ENCODE measurements at places on chromosomes 5 and 9.

DNA sequence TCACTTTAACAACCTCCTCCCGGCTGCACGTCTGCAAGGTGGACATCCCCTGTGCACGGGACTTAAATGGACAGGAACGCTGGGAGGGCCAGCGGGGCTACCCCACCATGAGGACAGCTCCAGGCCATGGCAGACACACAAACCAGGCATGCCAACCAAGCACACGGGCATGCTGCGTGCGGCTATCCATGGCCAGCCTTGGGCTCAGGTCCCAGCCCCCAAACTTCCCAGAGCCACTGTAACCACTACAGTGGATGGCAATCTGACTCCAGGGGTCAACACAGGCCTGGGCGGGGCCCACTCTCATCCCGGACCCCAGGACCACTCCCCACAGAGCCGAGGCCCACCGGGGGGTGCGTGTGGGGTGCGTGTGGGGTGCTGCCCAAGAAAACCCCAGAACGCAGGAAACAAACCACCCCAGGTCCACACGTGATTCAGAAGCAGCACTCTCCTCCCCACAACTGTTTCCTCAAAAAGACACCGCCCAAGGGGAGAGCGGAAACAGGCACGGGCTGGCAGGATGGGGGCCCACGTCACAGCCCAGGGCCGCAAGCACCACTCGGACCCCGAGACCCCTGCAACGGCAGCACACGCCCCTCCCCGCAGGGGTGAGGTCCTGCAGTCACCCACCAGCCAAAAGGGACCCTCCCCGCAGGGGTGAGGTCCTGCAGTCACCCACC lies 7.4 kb downstream of the SLC12A7 start:
- no peak for DNase-seq

- DNase-seq: no peak
Observed at GRCh38 chr5:997001-997474, 11.6 kb upstream of the NKD2 start.

DNA sequence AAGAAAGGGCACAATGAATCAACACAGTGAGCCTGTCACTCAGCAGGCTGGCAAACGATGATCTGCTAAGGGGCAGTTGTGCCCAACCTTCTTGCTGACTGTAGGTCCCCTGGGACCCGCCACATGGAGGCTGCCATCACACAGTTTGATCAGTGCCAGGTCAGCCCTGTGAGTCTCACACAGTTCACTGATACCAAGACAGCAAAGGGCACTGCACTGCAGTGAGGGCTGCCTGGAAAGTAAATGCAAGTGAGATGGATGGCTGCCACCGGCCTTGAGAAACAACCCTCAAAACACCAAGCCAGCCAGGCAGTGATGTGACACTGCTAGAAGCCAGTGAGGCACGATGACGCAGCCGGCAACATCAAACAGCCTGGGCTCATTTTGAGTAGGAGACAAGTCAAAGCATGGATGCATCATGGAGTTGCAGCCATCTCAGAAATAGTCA lies 30.3 kb downstream of the FOXD1 start:
- DNase-seq: no peak

DNA sequence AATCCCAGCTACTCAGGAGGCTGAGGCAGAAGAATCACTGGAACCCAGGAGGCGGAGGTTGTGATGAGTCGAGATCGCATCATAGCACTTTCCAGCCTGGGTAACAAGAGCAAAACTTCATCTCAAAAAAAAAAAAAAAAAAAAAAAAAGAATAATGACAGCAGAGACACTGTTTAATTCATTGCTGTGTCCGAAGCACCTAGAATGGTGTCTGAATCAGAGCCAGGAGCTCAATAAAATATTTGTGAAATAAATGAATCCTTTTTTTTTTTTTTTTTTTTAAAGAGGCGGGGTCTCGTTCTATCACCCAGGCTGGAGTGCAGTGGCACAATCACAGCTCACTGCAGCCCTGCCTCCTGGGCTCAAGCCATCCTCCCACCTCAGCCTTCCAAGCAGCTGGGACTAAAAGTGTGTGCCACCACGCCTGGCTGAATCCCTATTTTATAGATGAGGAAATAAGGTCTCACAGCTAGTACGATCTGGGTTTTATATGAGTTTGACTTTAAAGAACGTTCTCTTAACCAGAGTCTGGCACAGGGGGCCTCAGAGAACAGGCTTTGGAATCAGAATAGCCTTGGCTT lies 47.8 kb downstream of the THOC3 start:
- no peak for DNase-seq

GRCh38 chr9:101201630-101202029 lies 173.1 kb downstream of the PLPPR1 start:
- DNase-seq: no peak

GRCh38 chr5:154627698-154628678 lies 127.2 kb upstream of the LARP1 start:
- DNase-seq: no peak

- no peak for DNase-seq
Observed at GRCh38 chr9:34990908-34991606, 1.5 kb downstream of the DNAJB5 start.

- no peak for DNase-seq
Observed at GRCh38 chr5:95447961-95448360, 56.8 kb downstream of the FAM81B start.

DNA sequence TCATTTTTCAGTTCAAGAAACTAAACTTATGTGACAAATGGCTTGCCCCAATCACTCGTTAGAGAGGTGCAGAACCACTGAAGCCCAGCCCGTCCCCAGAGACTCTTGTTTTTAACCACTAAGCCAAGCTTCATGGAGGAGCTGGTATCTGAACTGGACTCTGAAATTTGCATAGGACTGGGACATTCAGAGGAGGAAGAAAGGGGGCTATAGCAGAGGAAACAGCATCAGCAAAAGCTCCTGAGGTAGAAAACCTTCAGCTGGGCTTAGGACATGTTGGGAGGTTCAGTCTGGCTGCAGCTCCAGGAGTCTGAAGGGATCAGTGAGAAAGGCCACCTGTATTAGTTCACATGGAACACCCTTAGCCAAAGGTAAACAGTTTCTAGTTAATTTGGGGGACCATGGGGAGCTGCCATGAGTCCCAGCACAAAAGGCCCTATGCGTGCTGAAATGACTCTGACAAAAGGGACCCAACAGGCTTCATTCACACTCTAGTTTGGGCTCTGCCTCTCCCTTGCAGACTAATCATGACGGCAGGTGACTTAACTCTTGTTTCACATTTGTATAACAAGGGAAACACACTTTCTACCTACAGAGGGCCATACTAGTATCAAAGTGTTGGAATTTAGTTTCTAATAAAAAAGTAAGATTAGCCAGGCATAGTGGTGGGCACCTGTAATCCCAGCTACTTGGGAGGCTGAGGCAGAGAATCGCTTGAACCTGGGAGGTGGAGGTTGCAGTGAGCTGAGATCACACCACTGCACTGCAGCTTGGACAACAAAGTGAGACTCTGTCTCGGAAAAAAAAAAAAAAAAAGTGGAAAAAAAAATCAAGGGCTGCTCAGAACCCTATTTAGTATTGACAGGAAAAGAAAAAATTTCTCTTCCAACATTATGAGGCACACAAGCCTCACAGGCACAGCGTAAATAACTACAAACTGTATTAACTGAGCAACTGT lies 10.2 kb downstream of the FBXO10 start:
- no peak for DNase-seq

GRCh38 chr9:103574056-103574455 lies 520.1 kb upstream of the SMC2 start:
- DNase-seq: no peak

DNA sequence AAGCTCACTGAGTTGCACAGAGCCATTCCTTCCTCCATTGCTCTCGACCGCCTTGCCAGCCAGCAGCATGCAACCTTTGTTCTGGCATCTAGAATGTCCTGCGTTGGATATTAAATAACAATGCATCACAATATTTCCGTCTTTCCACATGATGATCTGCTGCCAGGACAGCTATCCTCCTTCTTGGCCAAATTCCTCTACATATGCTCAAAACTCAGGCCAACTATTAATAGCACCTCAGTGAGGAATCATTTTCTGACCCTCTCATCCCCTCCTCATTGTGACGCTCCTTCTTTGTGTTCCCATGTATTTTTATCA lies 128.6 kb downstream of the MYO10 start:
- DNase-seq: no peak

- no peak for DNase-seq
Observed at GRCh38 chr9:136312436-136312835, 8.5 kb upstream of the CCDC187 start.

- DNase-seq: peak; percentile 59
Observed at GRCh38 chr5:90529939-90530677, 724 bp upstream of the LYSMD3 start.

DNA sequence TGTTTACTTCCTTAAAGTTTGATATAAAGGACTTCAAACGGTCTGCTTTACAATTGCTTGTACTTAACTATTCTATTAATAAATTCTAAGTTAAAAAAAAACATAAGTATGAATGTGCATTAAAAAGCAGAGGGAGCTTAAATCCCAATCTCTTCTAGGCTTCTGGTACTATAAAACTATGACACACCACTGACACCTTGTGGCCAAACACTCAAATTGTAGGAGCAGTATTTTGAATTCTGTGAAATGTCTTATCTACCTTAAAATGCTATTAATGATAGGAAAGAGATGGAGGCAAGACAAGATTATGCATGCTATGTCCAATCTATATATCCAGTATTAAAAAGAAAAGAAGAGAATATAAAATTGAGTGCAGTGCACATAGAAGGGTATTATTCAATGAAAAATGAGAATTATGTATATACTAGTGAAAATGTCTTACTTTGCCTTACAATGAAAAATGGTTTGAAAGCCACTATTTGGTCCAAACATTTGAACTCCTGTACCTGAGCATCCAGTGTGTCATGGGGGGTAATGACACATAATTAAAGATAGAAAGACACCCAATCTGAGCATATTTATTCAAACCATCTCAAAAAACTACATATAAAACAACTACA lies 87.6 kb downstream of the ERP44 start:
- DNase-seq: no peak

DNA sequence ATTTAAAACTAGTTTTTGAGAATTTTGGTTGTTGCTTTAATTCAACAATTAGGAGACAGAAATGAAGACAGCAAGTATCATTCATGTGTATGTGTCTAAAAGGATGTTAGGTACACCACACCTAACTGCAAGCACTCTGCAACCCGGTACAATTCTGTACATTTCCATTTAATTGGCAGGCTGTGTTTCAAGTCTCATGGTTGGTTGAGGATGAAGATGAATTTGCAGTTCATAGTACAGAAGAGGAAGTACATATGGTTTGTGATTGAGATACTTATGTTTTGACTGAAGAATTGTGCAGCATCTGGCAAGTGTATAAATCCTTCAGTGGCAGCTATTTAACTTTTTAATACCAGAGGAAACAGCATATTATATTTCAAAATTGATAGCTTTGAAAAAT lies 628.7 kb upstream of the ZNF608 start:
- DNase-seq: no peak

GRCh38 chr5:87120518-87121303 lies 147.0 kb upstream of the RASA1 start:
- no peak for DNase-seq

DNA sequence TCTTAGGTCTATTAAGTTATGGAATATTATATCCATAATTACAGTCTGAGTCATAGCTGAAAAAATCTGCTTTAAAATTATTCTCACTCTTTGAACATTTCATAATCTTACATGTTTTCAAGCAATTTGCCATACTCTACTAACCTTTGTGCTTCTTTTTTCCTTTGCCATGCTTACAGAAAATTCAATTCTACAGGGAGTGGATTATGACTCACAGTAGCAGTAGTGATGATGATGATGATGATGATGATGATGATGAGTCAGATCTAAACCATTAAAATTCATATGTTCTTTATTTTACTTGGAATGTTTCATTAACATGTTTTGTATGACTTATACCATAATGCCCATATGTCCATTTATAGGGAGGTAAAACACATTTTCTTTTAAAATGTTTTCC lies 207.1 kb downstream of the VPS13A start:
- no peak for DNase-seq

DNA sequence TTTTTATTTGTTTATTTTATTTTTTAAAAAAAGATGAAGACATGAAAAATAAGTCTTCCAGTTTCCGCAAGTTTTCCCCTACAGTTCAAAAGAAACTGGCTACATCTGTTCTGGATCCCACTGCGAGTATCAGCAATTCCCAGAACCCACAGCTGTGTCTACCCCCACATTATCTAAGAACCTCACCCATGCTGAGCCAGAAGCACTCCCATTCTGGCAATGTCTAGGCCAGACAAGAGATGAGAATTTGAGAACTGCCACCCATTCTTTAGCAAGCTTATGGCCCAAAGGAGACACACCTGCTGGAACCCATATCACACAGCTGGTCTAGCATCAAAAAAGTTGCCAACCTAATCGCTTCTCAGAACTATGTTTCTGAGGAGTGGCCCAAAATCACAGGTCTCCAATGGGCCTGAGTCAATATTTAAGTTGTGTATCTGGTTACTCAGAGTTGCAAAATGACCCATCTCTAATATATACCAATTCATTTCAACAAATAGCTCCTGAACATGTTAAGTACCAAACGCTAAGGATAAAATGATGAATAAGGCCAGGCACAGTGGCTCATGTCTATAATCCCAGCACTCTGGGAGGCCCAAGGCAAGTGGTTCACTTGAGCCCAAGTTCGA lies 27.1 kb downstream of the MTMR12 start:
- DNase-seq: no peak

GRCh38 chr9:136890661-136891060 lies 4.3 kb downstream of the TRAF2 start:
- no peak for DNase-seq

DNA sequence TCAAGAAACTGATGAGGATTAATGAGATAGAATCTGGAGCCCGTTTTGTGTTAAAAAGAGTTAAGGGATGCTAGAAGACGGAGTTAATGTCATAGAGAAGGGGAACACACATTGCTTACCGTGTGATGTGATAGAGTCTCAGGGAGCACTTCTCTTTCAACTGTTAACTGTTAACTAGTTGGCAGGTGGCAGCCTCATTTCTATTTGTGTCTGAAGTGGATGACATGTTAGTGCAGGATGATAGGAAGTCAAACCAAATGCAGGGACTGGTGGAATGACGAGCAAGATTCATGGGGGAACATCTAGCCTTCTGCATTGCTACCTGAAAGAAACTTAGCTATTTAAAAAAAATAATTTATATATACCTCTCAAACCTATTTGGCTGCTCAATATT lies 222.7 kb downstream of the MAST4 start:
- no peak for DNase-seq

GRCh38 chr9:127424676-127424999 lies 456 bp downstream of the ZNF79 start:
- no peak for DNase-seq

GRCh38 chr5:120035815-120036577 lies 406.6 kb downstream of the FAM170A start:
- DNase-seq: no peak

DNA sequence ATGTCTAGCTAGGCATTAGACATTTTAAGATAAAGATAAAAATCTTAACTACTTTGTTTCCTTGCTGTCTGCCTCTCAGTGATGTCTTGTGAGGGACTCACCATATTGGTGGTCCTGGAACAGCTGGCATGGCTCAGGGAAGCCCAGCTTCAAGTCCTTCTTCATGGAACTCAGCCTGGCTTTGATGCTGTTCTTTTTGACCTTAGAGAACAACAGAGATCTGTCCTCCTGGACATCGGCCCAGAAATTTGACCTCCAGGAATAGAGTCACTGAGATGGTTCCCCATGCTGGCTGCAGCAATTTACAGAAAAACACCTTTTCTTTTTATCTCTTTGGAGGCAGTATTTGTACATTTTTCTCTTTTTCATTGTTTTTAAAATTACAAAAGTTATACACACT lies 235.5 kb upstream of the WWC1 start:
- peak; percentile 45 for DNase-seq

GRCh38 chr5:137808503-137809135 lies 54.5 kb upstream of the HNRNPA0 start:
- DNase-seq: no peak

GRCh38 chr9:135602789-135603481 lies 36.4 kb downstream of the GLT6D1 start:
- DNase-seq: peak; percentile 11

- peak; percentile 77 for DNase-seq
Observed at GRCh38 chr9:14314424-14314928, 535 bp upstream of the NFIB start.
